ENCODE measurements at places on chromosomes 11 and 22. TPM values are rescaled to one million over a fixed set of nuclear protein-coding genes. Genes with fewer than 3 reads are reported as not detected.

RFPL1 gene
- not detected for total RNA-seq

NTM gene
- 9.9 TPM for total RNA-seq

CARS1 gene
- total RNA-seq = 11.5 TPM

PC gene
- total RNA-seq = 45.9 TPM

POLD3 gene
- total RNA-seq = 11.0 TPM

SEPTIN5 gene
- total RNA-seq = 28.7 TPM

TMEM126A gene
- 35.5 TPM for total RNA-seq

P2RX3 gene
- 1.6 TPM for total RNA-seq

SLC22A9 gene
- not detected for total RNA-seq

OR5P2 gene
- not detected for total RNA-seq

PITPNB gene
- 36.5 TPM for total RNA-seq

TEX54 gene
- not detected for total RNA-seq

ZBTB16 gene
- total RNA-seq = 6.8 TPM

GSTT2B gene
- 4.7 TPM for total RNA-seq

SCN3B gene
- total RNA-seq = 8.9 TPM

Data from skeletal muscle tissue (tissue), 5 donors.